ENCODE measurements at places on chromosomes 7 and 10.

DNA sequence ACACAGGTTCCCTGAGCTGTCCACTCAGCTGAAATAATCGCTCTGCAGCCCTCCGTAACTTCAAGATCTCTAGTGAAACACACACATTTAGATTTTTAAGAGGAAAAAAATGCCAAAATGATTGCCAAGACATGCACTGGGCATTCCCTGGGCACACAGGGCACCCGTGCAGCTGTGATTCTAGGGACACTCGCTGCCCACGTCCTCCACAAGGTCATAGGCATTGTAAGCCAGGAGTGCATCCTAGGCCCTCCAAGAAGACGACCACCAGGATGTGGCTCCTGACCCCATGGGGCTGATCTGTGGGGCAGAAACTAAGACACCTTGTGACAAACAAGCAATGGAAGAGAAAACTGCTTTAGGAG lies 563.3 kb downstream of the PTPRN2 start:
- no peak for DNase-seq

DNA sequence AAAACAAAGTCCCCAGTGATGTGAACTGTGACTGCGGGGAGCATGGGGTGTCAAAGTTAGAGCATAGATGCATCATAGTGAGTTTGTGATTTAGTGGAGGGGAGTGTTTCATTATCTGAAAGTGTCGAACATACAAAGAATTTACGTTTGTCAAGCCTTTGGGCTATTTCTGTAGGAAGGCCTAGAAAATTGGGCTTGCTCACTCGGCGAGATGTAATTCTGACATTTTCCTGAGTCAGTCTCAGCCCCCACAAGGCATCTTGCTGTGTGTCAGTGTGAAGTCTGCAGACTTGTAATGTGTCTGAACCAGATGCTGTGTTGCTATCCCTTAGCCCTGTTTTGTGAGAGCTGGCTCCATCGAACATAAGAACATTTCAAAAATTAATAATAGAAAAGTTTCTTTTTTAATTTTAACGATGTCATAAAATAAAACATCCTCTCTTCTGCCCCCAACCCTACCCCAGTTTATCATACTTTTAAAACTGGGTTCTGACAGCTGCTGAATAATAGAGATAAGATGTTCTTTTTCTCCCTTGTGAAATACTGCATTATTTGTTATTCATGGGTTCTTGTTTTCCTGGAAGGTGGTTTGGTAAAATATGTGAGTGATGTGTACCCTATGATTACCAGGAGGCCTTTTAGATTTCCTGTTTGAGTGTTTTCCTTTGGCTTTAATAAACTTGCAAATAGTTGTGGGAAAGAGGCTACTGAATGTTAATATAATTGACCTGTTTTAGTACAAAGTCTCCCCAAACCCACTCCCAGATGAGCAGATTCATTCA lies 207.4 kb downstream of the GPR158 start:
- no peak for DNase-seq

GRCh38 chr10:79927111-79927828 lies 21.6 kb downstream of the SFTPD start:
- no peak for DNase-seq

- no peak for DNase-seq
Measured at GRCh38 chr10:107163076-107163855, 1.2 kb downstream of the SORCS1 start.

DNA sequence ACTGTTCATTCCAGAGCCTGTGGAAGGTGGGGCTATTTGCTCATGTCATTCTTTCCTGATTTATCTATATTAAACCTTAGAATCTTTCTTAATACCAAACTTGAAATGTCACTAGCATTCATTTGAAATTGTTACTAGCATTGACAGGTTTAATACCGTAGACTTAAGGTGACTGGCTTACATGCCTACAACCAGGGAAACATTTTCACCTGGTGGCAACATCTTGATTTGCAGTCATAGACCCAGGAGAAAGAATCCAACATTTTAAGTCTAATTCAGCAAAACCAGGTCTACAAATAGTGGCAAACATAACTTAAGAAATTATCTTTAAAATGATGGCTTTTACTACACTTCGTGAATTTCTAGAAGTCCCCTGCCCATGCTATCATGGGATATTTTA lies 353.7 kb downstream of the HTR7 start:
- DNase-seq, result no peak

Measured in stimulated activated CD8-positive, alpha-beta memory T cell treated with anti-CD3 and anti-CD28 coated beads, Interleukin-4, amount 100 ng/mL, for 48 hours (primary cell).